ENCODE measurements at places on chromosomes 16 and 17.

GRCh38 chr16:82281544-82281943 is 111.5 kb upstream of the MPHOSPH6 start:
- no peak for DNase-seq

DNA sequence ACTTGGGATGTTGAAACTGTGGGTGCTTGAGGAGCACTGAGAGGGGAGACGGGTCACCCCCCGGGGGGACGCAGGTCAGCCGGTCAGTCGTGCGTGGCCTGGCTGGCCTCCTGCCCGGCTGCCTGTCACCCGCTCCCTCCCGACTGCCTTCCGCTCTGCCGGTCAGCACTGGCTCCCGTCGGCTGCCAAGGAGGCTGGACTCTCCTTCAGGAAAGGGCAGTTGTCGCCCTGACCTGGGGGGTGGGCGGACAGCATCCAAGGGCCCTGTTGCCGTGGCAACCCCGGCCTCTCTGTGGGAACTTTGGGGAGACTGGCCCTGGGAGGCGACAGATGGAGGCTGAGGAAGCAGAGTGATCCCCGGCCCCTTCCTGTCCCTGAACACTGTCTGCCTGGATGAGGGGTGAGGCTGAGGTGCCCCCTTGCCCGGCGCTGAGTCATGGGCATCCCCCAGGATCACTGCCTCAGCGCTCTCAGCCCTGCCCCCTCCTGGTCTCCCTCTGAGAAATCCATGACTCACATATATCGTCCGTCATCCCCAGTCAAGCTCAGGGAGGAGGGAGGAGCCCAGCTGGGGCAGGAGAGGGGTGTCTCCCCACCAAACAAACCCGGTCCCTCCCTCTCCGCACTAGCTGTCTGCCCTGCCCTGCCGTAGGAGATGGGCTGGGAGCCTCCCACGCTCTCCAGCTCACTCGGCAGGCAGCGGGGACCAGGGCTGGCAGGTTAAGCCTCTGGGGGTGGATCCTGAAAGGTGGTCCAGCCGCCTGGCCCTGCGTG is at the start of gene ADGRG1:
Gene ADGRG1, plus strand, starts transcription at position 623 of the 774 bp plus-strand sequence. CDS start 21,658 bp downstream, outside the sequence.
- no peak for DNase-seq

GRCh38 chr16:35252356-35252936 is 1793.0 kb downstream of the TP53TG3F start:
- DNase-seq: no peak

DNA sequence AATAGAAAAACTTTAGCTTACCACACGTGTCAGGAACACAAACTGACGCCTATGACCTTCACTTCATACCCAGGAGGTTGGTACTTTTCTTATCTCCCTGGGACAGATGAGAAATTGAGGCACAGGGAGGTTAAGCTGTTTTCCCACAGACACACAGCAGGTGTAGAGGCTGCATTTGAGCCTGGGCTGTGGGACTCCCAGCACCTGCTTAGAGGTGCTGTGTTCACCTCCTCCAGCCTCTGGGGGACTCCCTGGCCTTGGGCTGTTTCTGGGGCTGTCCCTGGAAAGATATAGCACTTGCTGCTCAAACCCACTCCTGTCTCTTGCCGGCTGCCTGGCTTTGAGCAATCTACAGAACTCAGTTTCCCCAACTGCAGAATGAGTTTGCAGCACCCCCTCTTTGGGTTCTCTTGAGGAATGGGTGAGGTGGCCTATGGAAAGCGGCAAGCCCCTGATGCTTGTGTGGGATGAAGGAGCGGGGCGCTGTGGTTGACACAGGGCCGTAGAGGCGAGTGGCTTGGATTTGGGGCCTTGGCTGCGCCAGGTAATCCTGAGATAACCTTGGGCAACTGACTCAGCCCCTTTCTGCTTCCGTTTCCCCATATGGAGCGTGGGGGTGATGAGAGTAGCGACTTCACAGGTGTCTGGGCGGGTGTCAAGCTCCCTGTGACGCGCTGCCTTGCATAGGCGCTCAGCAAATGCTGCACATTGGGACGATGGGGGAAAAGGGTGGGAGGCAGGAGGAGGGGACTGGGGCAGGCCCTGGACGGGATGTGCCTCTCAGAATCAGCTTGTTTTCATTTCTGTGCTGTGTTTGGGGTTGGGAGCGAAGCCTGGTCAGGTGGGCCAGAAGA is 104.5 kb upstream of the CIBAR2 start:
- DNase-seq: no peak

- DNase-seq: no peak
Observed at GRCh38 chr16:81928975-81929374, 82.3 kb downstream of the SDR42E1 start.

DNA sequence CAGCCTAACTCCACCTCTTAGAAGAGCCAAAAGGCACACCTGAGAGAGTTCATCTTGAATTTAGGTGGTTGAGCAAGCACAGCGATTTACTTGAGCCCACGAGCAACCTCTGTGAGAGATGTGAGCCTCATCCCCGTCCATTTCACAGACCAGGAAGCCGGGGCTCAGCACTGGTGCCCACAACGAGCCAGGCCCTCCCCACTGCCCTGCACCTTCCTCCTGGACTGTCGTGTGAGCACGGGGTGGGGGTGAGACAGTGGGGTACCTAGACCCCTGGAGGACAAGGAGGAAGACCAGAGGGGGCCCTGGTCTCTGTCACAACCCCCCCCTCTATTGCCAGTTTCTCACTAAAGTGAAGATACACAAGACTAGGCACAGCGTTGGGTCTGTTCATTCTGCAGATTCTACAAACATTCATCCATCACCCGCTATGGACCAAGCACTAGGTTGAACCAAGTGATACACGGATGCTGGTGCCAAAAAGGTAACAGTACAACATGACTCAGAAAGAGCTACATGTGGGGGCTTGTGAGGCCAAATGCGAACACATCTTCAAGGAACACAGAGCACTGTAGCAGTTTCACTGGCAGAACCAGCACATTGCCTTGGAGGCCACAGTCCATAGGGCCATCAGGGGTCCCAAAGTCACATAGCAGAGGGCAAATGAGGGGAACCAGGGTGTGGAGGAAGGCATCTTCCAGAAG is 231.9 kb downstream of the PARN start:
- no peak for DNase-seq

DNA sequence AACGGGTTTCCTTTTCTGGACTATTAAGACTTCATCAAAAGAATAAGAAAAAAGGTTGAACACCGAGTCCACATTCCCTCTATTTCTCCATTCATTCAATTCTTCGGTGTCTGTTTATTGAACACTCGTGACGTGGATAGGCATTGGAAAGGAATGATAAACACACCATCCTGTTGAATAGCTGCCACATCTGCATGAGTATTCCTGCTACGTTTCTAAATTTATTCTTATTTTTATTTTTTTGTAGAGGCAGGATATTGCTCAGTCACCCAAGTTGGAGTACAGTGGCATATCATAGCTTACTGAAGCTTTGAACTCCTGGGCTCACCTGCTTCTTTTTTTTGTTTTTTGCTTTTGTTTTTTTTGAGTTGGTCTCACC is 80.8 kb upstream of the CIBAR2 start:
- no peak for DNase-seq

DNA sequence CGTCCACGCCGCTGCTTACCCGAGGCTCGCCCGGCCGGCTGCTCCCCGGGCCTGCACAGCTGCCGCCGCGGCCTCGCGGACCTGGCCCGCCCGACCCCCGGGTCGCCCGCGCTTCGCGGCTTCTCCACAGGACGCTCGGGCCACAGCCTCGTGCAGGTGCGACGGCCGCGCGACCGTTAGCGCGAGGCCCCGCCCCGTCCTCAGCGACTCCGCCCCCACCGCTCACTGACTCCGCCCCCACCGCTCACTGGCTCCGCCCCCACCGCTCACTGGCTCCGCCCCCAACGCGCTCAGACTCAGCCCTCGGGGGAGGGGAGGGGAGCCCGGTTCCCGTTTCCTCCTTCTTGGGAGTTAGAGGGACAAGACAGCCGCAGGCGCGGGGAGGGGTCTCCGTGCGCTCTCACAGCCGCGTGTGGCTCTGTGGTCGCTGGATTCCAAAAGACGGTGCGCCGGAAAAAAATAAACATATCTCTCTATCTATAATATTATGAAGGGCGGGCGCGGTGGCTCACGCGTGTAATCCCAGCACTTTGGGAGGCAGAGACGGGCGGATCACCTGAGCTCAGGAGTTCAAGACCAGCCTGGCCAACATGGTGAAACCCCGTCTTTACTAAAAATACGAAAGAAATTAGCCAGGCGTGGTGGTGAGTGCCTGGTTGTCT is at the start of gene MEIOB:
Gene MEIOB, minus strand, starts transcription at position 191 of the 662 bp plus-strand sequence. CDS start 3,989 bp downstream, outside the sequence.
- DNase-seq: no peak

DNA sequence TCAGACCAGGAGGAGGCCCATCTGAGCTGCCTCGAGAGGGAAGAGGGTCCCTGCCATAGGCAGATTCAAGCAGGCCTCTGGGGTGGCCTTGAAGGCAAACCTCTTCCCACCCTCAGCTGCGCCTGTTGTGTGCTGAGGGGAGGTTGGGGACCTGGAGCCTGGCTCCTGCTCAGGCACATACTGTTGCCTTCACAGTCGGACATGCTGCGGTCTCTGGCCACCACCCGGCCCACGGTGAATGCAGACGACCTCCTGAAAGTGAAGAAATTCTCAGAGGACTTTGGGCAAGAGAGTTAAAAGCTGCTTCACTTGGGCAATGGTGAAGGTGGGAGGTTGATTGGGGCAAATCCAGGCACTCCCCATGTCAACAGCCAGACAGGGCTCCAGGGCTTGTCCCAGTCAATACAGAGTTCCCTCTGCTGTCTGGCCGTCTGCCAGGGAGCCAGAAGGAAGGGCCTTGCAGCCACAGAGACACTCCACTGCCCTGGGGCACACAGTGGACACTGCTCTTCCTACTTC is 6.3 kb downstream of the PDF start:
- DNase-seq: no peak

- no peak for DNase-seq
Observed at GRCh38 chr16:84190731-84191388, at the start of gene ADAD2. ADAD2 (plus strand) TSS chr16:84191157; CDS start chr16:84191231, 74 bp downstream.

DNA sequence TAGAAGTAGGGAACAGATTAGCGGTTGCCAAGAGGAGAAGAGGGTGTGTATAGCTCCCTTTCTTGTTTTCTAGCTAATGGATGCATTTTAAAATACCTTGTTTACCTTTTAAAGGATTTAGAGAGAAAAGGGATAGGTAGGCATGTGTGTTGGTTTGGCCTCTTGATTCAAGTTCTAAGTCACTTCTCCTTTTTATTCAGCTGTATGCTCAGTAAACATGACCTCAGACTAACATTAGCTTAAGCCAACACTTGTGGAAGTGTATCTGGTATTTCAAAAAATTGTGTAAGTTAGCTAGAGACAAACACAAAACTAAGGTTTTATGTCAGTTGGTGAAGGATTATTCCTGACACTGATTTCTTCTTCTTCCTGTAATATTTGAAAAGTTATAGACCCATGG is 204.1 kb upstream of the NOG start:
- no peak for DNase-seq

- DNase-seq: peak; percentile 51
Observed at GRCh38 chr17:42517516-42517915, 18.5 kb upstream of the NAGLU start.

DNA sequence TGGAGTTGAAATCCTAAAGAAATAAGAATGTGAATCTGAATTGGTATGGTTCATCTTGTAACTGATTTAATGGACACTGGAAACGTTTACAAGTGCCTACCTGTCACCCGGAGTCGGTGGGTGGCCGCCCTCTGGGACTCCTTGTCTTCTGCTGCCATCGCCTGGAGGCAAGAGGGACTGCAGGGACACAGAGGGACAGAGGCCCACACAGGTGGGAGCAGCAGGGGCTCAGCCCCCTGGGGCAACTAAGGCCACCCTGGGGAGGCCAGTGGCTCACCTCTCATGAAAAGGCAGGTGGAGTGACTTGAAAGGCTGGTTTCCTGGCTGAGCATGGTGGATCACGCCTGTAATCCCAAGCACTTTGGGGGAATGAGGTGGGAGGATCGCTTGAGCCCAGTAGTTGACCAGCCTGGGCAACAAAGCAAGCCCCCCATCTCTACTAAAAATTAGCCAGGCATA is 23.2 kb downstream of the TMEM92 start:
- peak; percentile 61 for DNase-seq

- no peak for DNase-seq
Observed at GRCh38 chr16:12421688-12422087, 382.0 kb downstream of the CPPED1 start.

DNA sequence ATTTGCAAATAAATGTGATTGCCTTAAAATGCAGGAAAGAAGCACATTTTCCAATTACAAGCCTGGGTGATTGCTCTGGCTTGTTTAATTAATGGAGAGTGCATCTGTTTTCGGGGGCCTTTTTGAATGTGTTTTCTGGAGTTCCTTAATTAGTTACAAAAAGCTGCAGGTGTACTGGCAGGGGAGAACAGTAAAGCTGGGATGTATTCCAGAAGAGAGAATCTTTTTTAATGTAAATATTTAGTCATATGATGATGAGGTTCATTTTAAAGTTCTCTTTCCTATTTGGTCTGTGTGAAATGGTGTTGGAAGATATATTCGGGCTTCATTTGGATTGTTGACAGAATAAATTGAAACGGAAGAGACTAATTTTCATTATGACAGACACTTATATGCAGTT is 70.9 kb upstream of the N4BP1 start:
- DNase-seq: no peak

DNA sequence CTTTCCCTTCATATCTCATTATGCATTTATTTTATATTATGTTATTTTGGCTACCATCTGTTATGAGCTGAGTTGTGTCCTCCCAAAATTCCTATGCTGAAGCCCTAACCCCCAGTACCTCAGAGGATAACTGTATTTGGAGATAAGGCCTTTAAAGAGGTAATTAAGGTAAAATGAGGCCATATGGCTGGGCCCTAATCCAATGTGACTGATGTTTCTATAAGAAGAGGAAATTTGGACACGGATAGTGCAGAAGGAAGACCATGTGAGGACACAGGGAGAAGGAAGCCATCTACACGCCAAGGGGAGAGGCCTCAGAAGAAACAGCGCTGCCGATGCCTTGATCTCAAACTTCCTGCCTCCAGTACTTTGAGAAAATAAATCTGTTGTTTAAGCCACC is 557.7 kb upstream of the CDH5 start:
- no peak for DNase-seq

- no peak for DNase-seq
Observed at GRCh38 chr17:76539631-76540271, at the start of gene PRCD. PRCD (plus strand) TSS chr17:76540044; CDS start chr17:76540142, 98 bp downstream.

- no peak for DNase-seq
Observed at GRCh38 chr16:86224629-86225028, 285.7 kb upstream of the FOXF1 start.

DNA sequence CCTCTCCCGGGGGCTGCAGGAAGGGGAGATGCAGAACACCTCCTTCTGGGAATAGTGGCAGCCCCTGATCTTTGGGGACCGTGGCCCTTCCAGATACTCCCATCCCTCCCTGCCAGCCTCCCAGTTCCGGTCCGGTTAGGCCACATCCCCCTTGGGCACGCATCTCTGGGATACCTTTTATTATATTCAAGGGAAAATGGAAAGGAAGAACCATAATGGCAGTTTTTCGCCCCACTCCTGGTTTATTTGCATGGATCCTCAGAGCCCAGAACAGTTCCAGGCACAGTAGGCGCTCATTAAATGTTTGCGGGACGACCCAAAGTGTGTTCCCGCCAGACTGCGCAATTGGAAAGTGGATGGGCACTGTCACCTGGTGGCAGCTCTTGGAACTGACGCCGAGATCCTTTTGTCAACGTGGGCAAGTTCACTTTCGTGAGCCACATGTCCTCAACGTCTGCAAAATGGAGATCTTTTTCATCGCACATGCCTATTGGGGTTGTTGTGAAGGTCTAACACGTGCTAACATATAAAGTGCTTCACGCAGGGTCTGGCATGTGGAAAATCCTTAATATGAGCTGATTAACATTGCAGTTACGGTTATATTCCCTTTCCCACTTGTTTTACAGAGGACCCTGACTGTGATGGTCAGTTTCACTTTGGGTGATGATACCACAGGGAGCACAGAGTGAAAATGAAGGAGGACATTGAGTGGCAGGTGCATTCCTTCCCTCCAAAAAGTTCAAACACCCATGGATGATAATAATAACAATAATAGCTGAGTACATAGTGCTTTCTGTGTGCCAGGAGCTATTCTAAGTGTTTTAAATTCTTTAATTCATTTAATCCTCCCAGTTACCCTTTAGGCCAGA is 1.7 kb upstream of the GPRC5B start:
- peak; percentile 27 for DNase-seq

Measured in NK-92 treated with Interleukin-12 subunit alpha and Interleukin-12 subunit beta, amount 100 ng/mL, for 24 hours (cell line).